ENCODE measurements at places on chromosomes 5 and 9.

DNA sequence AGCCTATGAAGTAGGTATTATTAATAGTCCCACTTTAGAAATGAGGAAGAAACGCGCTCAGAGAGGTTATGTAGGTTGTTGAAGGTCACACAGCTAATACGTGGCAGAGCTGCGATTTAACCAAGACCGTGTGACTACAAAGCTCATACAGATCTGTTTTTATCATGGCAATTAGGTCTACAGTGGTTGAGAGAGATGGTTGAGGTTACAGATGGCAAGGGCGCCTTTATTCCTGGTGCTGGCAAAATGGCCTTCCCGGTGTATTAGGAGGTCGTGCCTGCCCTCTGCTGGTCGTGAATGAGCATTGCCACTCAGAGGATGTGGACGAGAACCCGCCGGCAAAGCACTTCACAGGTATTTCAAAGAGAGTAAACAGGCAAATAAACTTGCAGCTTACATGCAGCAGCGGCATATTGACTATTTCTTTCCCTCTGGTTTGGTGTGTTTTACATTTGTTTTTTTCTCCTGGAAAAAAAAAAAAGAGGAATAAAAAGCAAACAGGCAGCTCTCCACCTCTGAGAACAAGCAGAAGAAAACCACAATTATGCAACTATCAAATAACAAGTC, 65.3 kb upstream of the EGFLAM start:
- peak; percentile 88 for DNase-seq

- DNase-seq, result peak; percentile 100
Observed at GRCh38 chr9:83980395-83981125, at the start of gene RMI1. TSS of gene RMI1 (plus strand) at chr9:83980805. CDS start at chr9:84000987, 20,182 bp downstream.

GRCh38 chr5:177194268-177194667, 60.7 kb downstream of the NSD1 start:
- no peak for DNase-seq

DNA sequence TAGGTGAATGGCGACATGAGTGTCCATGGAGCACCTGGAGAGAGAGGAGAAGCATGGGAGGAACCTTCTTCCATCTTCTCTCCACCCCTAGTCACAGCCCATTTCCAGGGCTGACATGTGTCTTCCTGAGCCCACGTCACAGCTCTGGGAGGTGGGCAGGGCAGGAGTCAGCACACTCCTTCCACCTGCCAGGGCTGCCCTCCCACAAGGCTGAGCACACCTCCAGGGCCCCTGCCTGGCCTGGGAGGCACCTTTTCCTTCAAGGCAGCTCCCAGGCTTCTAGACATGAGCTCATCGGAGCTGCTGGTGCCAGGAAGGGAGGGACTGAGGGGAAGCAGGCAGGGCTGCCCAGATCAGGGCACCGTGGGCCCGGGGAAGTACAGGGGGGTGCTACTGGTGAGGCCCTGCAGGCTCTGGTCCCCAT, 13.6 kb upstream of the SYNPO start:
- no peak for DNase-seq

DNA sequence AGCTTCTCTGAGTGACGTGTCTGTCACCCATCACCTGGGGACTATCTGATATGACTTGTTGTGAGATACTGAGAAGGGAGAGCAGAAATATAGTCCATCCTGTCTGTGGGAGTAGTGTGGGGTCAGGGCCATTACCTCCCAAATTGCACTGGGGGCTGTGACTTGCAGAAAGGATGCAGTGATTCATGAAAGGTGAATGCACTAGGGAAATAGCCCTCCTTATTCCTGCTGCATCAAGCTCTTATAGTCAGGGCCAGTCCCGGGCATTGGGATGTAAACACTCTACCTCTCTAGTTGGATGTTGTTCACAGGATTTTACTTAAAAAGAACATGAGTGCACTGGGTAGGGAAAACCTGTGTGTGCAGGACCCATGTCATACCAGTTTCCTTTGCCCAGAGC, 124.8 kb downstream of the STK32A start:
- no peak for DNase-seq

DNA sequence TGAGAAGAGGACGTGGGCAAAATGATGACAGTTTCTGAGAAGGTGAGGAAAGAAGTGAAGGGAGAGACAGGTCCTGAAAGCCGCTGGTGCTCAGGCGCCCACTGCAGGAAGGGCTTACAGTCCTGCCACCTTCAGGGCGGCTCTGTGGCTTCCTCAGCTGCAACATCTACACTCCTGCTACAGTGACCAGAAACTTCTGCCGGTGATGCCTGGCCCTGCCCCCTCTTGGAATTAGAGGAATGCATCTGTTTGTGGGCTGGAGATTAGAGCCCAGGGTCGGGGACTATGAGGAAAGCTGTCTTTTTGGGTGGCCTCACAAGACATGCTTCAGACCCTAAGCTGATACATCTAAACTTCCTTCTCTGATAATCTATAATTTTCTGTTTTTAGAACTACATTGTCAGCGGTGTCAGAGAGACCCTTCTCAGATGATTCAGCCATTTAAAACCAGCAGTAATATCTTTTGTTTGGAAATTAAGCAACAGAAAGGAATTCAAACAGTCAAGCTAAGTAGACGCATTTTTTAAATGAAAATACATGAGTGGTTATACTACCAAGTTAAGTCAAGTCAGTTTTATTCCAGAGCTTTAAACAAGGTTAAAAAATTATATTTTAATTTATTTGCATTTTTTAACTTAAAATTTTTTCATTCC, 30.4 kb downstream of the PRDM6 start:
- DNase-seq, result no peak

DNA sequence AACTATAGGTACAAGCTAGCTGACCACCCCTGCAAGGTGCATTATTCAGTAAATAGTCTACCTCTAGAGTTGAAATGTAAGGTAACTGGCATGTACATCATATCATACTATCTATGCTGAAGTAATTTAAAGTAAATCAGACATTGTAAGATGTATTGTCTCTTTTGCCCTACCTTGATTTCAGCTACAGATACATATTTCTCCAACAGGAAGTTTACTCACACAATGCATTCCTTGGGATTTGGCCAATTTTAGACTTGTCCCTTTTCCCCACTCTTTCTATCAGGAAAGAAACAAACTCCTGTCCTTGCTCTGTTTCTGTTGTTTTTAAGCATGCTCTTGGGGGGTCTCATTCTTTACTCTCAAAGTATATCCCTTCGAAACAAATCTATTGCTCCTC, 58.5 kb upstream of the TSLP start:
- no peak for DNase-seq
